ENCODE measurements at places on chromosomes 11 and 22. TPM values are rescaled to one million over a fixed set of nuclear protein-coding genes. Genes with fewer than 3 reads are reported as not detected.

Gene UBQLNL
- not detected for total RNA-seq

Gene ARHGAP20
- 0.03 TPM for total RNA-seq

GRCh38 chr11:37817727-37818270, 1219.8 kb upstream of the RAG2 start:
- no peak for DNase-seq

DNA sequence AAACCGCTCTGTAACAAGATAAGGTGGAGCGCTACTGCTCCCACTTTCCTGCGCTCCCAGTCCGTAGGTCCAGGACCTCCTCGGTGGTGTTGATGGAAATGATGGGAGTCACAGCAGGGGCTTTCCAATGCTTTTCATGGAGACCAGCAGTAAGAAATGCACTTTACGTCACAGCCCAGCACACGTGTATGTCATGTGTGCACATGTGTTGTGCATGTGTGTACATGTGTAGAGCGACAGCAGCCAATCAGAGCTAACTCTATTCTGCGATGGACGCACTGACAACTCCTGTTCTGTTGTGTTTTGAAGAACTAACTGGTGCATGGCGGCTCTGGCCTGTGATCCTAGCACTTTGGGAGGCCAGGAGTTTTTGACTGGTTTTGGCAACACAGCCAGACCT, 1.2 kb downstream of the CHID1 start:
- DNase-seq: no peak
